GM18507 (cell line): ENCODE measurements at places on chromosomes 2 and 18.

GRCh38 chr2:136059036-136059472, 58.9 kb downstream of the CXCR4 start:
- DNase-seq: no peak

DNA sequence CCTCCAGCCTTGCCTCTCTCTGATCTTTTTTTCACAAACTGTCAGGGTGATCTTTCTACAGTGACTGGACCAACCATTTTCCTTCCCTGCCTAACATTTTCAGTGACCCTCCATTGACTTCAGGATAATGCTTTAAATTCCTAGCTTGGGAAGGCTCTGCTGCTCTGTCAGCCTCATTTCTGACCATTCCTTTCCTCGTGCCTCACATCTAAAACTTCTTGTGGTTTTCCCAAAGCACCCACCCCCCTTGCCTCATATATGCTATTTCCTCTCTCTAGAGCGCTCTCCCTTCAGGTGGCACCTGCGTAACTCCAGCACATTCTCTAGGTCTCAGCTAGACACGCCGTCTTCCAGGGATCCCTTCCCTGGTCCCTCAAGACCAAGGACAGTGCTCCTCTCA, 37.2 kb downstream of the DRC1 start:
- no peak for DNase-seq

DNA sequence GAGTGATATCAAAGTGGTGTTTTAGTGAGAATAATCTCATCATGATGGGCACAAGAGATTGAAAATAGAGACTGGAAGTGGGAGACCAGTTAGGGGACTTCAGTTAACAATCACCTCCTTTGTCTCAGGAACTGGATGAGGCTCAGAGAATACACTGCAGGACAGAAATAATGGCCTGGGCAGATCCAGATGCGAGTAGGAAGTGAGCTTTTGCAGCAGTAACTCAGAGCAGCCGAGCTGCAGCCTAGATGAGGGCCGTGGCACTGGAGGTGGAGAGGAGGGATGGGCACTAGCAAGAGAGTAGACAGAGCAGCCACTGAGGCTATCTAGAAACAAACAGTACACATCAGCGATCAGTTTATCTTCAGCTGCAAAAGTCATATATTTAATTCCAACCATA, 48.6 kb downstream of the CYB5A start:
- no peak for DNase-seq

DNA sequence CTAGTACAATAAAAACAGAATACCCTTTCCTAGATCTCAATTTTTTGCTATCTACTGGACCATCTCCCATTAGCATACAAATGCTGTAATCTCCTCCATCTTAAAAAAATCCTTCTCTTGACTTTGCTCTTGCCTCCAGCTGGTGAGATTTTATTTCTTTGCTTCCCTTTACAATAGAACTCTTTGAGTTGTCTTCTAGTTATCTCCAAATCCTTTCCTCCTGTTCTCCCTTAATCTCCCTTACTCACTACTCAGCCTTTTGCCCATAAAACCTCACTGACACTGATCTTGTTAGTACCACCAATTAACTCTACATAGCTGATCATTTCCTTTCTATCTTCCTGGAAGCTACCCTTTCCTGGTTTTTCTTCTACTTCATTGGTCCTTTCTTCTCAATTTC, 63.5 kb upstream of the FRZB start:
- DNase-seq: no peak

DNA sequence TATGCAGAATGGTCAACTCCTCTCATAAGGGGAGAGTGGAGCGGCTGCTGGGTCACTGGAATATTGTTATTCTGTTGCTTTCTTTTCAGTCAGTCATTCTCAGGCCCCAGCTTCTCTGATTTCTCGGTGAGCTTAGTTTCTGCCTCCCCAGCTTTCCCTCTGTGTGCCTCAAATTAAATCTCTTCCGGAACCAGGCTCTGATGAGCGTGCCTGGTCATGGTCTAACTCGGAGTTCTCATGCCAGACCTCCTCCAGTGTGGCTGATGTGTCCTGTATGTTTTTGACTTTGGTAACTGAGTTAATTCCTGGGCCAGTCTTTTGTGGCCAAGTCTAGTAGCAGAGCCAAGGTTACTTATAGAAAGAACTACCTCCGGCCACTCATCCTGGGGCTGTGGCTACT, 4.9 kb upstream of the STK11IP start:
- no peak for DNase-seq

- DNase-seq: no peak
These were observed 146.3 kb downstream of the ANKRD44 start for GRCh38 chr2:197164141-197164754.

DNA sequence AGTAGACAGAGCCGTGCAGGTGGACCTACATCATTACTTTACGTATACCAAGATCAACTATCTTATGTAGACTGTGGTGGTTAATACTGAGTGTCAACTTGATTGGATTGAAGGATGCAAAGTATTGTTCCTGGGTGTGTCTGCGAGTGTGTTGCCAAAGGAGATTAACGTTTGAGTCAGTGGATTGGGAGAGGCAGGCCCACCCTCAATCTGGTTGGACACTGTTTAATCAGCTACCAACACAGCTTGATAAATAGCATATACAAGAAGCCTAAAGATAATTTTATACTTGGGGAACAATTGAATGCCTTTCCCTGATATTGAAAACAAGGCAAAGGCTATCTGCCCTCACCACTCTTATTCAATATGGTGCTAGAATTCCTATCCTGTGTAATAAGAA, 604.2 kb upstream of the ZEB2 start:
- DNase-seq: no peak

DNA sequence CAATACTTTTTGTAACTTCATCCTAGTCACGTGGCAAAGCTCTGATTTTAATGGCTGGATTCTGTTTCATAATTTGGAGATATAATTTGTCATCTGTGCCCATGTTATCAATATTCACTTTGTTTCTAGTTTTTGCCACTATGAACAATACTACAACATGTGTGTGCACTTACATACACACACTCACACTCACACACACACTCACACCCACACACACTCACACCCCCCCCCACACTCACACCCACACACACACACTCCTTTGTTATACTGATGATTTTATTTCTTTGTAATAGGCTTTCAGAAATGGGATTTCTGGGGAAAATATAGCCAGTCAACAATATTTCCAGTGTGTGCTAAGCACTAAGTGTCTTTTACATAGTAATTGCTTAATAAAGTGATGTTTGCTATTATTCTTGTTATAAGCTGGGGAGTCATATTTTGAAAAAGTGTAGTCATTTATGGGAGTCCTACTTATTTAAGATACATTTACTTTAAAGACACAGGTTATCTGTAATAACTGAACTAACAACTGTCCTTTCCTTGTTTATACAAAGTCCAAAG, 22.8 kb upstream of the ROCK2 start:
- no peak for DNase-seq

DNA sequence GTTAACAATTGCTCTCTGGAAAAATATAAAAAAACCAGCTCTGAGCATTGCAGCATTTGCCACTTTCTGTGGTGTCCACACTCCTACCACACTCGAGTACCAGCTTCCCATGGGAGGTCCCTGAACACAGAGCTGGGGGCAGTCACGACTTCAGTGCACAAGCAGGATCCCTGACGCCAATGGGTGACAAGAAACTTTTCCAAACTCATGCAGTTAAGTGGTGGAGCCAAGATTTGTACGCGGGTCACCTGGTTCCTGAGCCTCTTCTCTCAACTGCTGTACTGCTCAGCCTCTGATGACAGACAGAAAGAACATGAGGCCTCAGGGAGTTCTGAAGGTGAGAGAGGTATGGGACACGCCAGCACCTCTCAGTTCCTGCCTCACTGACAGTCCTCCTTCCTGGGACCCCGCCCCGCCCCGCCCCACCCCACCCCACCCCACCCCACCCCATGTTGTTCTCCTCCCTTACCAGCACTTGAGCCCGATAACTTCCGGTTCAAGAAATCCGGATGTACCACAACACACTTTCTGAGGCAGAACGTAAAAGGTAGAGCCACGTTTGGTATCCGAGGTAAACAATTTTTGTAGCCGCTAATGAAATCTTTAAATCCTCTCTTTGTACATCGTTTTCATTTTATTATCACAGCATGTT, 287.6 kb downstream of the MYCN start:
- no peak for DNase-seq

DNA sequence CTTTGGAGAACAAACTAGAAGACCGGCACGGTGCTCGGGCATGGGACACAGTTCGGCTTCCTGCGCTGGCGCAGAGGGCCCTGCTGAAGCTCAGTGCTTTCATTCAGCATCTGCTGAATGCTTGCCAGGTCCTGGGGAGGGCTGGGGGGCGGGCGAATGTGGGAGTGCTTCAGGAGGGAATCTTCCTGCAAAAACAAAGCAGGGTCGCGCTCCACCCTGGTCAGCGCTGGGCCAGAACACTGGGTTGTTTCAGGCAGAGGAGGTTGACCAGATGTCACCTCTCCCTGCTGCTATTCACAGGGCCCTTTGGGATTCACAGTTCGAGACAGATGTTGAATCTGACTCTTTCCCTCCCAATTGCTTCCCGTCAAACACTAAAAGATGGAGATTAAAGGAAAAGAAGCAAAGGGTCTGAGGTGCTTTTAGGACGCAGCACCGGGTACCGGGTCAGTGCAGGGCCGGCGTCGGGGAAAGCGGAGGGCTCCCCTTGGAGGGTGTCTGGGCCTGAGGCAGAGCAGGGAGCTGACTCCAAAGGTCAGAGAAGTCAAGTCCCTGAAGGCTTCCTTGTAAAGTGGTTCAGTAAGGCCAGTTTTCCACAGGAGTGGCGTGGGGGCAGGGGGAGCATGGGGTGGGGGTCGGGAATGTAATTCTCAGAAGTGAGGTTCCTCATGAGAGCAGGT, 82.1 kb upstream of the PXDN start:
- DNase-seq: no peak

DNA sequence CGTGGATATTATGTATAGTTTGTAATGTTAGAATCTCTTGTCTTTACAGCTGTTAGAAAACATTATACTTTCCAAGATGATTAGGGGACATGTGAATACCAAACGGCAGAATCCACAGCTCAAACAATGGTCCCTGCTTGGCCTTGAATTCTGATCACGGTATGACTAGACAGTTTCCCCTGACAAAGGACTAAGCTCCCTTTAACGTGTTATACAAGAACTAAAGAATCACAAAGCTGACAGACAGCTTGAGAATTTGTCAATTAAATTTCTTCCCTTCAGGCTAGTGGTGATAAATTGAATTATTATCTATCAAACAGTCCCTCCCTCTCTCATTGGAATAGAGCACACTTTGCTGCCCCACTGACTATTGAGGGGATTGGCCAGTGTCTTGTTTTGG, 359.2 kb upstream of the ID2 start:
- no peak for DNase-seq

DNA sequence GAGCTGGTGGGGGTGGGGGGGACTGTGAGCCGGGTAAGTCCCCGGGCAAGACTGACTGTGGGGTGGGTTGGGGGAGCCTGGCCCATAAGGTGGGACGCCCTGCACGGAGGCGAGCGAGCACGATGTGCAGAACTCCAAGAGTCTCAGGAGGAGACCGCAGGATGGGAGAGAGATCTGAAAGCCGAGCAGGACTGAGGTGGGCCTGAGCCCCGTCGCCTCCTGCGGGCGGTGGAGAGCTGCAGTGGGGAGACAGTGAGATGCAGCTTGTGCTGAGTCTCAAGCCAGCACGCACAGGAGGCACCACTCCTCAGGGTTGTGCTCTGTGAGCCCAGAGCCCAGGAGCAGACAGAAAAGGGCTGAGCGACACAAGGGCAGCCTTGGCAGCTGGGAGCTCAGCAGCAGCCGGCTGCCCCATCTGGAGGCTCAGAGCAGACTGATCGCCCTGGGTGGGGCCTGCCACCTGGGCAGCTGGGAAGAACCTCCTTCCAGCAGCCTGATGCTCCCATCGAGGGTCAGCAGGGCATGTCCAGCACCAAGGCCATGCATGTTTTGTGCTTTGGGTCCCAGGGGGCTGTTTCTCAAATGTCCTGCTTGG, 15.9 kb downstream of the ARHGEF4 start:
- DNase-seq: no peak

DNA sequence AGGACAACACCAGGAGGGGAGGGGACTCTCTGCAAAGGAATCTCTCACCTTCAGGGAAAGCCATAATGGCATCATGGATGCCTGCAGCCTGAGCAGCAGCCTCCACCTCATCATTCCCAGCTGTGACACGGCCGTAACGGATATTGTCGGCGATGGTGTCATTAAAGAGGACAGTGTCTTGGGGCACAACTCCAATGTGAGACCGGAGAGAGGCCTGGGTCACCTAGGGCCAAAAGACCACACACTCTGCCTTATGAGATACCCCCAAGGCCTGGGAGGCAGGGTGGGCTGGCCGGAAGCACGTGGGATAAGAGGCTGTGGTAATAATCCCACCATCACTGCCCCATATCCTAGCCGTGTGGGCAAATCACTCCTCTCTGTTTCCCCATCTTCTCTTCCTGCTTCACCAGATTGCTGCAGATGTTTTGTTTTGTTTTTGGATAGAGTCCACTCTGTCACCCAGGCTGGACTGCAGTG, 4.3 kb downstream of the ZFAND2B start:
- DNase-seq: no peak

GRCh38 chr2:67290451-67291290, 106.5 kb upstream of the ETAA1 start:
- no peak for DNase-seq

DNA sequence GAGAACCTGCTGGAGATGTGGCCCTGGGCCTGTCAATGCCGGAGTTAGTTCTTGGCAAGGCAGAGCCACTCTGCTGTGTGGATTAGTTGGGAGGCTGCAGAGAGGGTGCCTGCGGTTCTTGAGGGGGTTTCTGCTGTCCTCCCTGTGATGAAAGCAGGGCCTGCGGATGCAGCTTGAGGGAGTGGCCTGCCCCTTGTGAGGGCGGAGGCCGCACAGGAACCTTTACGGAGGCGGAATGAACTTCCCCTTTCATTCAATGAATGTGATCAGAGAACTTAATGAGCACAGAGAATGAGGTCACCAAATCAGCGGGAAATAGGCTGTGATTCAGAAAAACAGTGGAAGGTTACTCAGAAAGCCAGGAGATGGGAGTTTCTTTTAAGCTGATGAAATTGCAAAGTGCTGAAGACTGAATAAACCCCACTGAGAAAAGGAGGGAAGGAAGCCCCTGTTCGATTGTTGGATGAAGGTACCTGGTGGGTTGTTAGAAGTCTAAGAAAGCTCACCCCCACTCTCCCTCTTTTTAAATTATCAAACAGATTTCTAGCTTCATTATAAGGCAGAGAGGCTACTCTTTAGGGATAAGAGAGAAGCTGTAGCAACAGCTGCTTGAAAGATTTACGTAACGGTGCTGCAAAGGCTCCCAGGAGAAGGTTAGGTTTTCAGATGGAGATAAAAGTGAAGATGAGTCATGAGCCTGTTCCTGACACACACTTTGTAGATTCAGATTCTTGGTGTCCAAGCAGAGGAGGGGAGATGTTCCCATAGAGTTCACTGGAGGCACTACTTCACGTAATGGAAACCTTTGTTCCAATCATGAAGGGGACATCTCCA, 47.4 kb downstream of the VWA3B start:
- DNase-seq: peak; percentile 32

DNA sequence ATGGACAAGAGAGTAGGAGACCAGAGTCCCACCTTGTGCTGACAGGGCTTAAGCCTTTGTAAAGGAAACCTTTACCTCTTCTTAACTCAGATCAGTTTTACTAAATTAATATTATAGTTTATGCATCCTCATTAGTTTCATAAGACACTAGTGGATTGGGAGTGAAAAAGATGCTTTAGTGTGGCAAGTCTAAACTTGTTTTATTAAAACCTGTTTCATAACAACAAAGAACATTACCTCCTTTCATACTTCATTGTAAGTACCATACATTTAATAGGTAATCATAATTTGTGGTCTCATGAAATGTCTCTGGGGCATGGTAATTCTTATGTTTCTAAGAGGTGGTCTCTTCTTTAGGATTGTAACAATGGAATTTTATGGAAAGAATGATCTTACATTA, 63.4 kb downstream of the PIKFYVE start:
- no peak for DNase-seq

GRCh38 chr2:33146102-33146501, 199.3 kb downstream of the LTBP1 start:
- no peak for DNase-seq
